ENCODE measurements at places on chromosomes 2 and 18.

DNA sequence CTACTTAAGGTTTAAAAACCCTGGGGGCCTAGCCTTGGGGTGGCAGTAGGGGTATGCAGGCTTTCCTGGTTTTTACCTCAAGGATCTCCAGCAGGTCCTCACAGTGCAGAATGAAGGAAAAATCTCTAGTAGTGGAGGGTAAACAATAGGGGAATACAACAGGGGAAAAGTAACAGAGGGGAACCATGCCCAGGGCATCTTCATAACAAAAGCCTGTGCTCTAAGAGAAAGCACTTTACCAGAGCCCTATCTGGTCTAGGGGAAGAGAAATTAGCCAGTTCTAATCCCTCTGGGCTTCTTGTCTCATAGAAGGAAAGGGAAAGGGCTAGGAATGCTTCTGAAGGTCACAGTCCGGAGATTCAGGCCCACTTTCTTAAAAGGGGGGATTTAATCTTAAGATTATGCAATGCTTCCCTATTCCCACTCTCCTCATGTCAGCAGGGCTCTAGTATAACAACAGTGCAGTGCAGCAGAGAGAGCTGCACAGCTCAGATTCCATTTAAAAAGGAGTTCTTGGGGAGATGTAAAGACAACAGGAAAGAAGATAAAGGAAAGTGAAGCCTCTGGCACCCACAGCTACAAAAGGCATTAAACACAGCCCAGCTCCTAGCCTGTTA lies 149.0 kb upstream of the CYP1B1 start:
- DNase-seq: no peak

DNA sequence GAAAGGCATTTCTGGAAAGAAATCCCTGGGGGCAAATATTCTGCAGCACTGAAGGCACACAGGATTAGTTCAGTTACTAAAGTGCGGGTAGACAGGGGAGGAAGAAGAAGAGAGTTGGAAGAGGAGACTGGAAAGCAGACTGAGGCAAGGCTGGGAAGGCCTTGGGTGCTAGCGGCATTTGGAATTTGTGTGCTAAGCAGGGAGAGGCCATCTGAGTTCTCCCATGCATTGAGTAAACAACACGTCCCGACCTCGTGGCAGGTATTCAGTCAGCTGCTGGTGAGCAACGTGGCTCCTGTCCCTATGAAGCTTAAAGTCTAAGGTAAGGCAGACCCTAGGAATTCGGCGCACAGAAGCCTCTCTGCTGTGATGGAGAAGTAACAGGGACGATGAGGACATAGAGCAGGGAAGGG lies 30.7 kb downstream of the ATP8B1 start:
- DNase-seq: no peak

DNA sequence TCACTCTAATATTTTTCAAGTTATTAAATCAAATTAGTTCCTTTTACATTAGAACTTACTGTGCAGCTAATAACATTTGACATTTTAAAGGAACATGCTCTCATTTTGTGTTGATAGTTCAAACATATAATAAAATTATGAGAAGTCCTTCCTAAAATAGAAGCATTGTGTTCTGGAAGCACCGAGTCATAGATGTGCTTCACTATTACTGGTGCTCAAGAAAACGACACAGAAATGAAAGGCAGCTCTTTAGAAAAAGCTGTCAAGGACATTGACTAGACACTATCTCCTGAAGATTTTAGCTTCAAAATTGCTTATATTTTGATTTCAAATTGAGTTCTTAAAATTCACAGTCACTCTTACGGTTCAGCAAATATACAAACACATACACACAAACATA lies 338.3 kb downstream of the NBAS start:
- DNase-seq: no peak

DNA sequence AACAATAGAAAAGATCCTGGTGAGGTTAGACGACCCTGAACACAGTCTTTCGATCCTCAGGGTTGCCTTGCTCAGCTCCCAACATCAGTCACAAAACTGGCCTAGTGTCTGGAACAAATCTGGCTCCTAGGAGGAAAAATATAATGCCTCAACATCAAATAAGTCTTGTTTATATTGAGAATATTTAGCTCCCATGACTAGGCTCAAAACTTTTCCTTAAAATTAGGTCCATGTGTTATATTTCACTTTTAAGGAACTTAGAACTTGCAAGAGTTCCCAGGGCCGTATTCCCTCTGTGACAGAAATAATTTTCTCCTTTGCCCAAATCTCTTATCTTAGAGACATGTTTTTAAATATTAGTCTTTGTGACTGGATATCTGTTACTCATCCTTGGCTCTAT lies 819.7 kb upstream of the ZEB2 start:
- no peak for DNase-seq

- no peak for DNase-seq
These were observed 78.0 kb upstream of the KCNJ3 start for GRCh38 chr2:154620471-154620870.

- DNase-seq: no peak
These were observed 648.0 kb downstream of the GALR1 start for GRCh38 chr18:77897606-77898005.

GRCh38 chr2:236090027-236090382 lies 78.2 kb downstream of the GBX2 start:
- no peak for DNase-seq

- no peak for DNase-seq
These were observed 49.6 kb downstream of the ODC1 start for GRCh38 chr2:10398496-10398895.

GRCh38 chr2:231008131-231008530 lies 12.2 kb downstream of the SPATA3 start:
- DNase-seq: no peak

GRCh38 chr2:236728916-236729670 lies 159.5 kb downstream of the ACKR3 start:
- no peak for DNase-seq

GRCh38 chr18:67363694-67364093 lies 152.8 kb downstream of the DSEL start:
- DNase-seq: no peak

DNA sequence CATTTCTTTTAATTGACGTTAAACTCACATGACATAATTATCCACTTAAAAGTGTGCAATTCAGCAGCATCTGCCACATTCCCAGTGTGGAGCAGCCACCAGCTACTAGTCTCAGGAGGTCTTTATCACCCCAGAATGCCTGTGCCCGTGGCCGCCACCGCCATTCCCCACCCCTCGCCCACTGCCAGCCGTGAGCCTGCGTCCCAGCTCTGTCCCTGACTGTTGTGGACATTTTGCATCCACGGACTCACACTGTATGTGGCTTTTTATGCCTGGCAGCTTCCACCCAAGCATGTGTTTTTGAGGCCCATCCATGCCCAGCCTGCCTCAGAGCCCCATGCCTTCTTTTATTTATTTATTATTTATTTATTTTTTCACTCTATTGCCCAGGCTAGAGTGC lies 9.2 kb downstream of the BOK start:
- no peak for DNase-seq

All from stimulated activated CD4-positive, alpha-beta T cell treated with anti-CD3 and anti-CD28 coated beads, Interleukin-15, amount 100 ng/mL, for 24 hours (primary cell).